ENCODE measurements at places on chromosomes 5 and 9.

DNA sequence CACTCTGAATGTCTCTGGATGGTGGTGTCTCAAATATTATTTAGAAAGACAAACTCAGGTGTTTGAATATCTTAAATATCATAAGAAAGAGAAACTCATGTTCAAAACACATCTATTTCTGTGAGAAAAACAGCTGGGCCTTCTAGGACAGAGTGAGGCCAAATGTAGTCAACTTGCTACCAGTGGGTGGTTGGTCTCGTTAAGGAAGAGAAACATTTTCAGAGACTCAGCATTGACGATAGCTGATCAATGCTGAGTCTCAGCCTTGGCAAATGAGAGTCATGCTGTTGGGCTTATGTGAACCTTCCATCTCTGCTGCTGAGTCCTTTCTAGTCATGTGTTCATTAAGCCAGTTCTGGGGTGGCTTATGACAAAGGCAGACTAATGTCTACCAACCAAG is 418.0 kb downstream of the CETN3 start:
- no peak for DNase-seq

GRCh38 chr5:74079971-74080556 is 454.1 kb downstream of the ARHGEF28 start:
- no peak for DNase-seq

- DNase-seq: no peak
Measured at GRCh38 chr5:132526974-132527564, 16.3 kb downstream of the IL5 start.

GRCh38 chr9:111959468-111960359 is 63.1 kb downstream of the UGCG start:
- DNase-seq: no peak

GRCh38 chr5:1913578-1913977 is 30.9 kb upstream of the IRX4 start:
- DNase-seq: no peak

DNA sequence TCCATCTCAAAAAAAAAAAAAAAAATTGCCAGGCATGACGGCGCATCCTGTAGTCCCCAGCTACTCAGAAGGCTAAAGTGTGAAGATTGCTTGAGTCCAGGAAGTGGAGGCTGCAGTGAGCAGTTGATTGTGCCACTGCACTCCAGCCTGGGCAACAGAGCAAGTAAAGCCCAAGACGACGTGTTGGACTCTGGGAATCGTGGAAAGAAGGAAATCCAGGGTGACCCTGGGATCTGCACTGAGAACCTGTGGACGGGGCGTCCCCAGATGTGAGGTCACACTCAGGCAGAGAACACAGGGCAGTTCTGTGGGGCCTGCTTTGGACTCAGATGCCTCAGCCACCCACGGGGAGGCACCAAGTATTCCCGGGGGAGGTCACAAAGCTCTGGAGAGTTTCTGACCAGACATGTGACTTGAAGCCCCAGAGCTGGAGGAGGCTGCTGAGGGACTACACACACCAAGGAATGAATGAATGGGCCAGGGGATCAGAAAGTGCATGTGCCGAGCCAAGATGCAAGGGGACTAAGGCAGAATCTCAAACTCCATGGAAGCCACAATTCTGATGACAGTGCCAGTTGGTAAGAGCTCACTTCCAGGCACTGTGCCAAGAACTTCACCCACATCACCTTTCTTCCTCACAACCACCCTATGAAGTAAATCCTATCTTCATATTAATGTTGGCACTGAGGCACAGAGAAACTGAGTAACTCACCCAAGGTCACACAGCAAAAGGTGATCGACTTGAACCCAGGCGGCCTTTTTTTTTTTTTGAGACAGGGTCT is 12.9 kb downstream of the DYNC2I2 start:
- no peak for DNase-seq

DNA sequence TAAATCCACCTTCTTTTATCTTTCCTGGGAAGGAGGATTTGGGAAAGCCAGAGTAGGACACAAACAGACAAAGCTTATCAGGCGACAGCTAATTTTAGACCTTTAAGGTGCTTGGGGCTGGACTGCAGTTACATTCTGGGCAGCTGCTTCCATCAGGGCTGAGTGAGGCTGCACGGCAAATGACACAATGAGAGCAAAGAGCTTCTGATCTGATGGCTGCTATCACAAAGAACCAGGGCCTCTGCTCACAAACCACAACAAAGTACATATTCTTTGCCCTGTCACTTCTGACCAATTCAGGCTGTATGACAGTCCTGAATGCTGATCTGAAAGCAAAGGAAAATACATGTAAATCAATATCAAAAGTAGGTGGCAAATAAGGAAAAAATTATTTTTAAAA is 93.1 kb downstream of the MRPS27 start:
- DNase-seq: no peak
